ENCODE measurements at places on chromosomes 1 and 21.

- no peak for DNase-seq
These were observed 318.5 kb downstream of the NTNG1 start for GRCh38 chr1:107459204-107459904.

GRCh38 chr1:8597455-8597854 is 220.0 kb downstream of the RERE start:
- no peak for DNase-seq

- no peak for DNase-seq
These were observed 301.7 kb downstream of the NTNG1 start for GRCh38 chr1:107442551-107442950.

GRCh38 chr1:221268295-221268694 is 389.1 kb downstream of the HLX start:
- no peak for DNase-seq

DNA sequence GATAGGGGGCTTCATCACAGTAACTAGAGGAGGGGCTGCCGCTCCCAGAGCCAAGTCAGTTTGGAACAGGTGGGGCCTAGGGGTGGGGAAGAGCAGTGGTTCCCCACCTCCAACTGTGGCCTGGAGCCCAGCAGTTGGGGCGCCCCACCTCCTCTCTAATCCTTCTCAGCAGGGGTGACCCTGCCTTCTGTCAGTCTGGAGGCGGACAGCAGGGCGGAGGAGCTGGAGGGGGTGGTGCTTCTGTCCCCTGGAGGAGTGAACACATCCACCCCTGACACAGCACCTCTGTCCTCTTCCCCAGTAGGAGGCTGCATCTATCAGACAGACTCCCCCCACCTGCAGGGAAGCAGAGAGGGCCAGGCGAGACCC is 73.8 kb downstream of the MRPL37 start:
- DNase-seq: no peak

DNA sequence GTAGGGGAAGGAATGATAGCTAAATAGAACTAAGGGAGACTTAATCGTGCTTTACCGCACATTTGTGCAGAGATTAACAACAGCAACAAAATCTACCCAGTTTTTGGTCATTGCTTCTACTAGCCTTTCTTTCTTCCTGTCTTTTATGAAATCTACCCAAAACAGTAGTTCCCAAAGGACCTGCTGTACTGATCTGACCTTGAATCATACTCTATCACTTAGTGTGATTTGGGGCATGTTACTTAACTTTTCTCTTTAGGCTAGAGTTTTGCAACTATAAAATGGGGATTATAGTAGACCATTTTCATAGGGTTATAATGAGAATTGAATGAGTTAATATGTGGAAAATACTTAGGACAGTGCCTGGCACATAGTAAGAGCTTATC is 30.5 kb upstream of the MACF1 start:
- DNase-seq: no peak

DNA sequence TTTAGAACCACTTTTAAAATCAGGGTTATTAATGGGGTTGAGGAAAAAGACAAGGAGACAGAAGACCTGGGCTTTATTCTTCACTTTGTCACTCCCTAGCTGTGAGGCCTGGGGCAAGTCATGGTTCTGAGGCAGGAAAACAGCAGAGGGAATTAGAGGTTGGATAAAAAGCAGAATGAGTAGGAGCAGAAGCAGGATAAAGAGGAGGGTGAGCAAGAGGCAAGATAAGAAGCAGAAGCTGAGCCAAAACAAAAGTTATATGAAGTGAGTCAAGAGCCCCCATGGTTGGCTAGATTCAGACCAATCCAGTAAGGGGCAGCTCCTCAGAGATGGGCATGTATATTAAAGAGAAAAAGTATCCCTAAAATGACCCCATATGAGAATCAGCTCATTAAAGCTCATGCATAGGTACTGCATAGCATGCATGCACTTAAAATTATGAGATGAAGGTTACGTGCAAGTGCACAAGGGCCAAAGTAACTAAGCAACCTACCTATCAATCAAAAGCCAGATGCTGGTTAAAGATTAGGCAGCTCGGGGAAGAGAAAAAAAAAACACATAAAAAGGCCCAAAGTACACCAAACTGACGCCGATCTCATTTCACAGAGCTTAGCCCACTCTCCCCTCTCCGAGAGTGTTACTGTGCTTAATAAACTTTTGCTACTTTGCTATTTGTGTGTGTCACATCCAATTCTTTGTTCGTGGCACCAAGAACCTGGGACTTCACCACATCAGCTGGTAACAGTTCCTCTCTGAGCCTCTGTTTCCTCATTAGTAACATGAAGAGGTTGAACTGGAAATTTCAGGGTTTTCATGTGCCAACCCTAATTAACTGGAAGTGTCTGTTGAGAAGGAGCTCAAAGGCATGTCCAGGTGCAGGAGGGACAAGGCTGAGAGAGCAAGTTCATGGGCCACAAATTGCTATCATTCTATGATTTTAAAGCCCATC is 2.2 kb downstream of the AVPR1B start:
- no peak for DNase-seq

DNA sequence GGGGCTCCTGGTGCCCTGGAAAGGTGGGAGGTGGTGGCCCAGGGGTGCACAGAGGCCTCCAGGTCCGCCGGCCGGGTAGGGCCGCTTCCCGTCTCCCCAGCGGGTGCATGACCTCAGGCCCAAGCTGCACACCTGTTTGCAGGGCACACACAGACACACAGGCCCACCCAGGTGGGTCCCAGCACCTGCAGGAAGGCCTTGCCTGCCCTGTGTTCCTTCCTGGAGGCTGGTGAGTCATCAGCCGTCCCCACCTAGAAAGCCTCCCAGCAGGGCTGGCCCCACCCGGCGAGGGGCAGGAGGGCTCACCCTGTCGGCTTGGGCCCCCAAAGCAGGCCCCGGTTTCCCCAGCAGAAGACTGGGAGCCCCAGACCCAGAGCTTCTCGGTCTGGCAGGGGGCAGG is 23.6 kb upstream of the TTLL10 start:
- DNase-seq: no peak

GRCh38 chr21:41188486-41189149 is 20.7 kb downstream of the BACE2 start:
- no peak for DNase-seq

DNA sequence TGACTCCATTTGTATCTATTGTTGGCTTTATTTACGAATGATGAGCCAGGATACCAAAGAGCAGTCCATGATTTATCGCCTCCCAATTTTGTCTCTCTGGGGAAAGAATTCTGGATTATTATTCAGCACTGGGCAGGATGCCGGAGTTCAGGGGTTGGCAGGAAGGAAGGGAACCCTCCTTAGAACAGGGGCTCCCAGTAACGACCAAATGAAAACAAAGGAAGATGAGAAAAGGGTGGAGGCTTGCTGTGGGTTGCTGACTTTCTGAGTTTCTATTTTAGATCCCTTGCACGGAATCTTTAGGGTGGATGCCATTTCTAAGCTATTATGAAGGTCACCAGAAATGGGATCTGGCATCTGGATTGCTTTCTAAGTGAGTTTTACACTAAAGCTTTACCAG is 231.2 kb upstream of the LYPLAL1 start:
- no peak for DNase-seq

- no peak for DNase-seq
These were observed 26.1 kb upstream of the CD53 start for GRCh38 chr1:110846861-110847260.

DNA sequence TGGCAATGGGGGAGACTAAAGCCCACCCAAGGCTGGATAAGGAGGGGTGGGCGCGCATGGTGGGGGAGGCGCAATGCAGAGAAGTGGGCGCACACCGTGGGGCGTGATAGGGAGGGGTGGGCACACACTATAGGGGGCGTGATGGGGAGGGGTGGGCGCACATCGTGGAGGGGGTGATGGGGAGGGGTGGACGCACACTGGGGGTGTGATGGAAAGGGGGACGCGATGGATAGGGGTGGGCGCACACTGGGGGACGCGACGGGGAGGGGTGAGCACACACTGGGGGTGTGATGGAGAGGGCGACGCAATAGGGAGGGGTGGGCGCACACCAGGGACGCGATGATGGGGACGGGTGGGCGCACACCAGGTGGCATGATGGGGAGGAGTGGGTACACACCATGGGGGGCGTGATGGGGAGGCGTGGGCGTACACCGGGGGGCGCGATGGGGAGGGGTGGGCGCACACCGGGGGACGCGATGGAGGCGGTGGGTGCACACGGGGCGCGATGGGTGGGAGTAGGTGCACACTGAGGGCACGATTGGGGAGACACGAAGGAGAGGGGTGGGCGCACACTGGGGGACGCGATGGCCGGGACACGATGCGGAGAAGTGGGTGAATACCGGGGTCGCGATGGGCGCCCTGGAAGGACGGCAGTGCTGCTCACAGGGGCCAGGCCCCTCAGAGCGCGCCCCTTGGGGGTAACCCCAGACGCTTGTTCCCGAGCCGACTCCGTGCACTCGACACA is 929 bp downstream of the SUMO3 start:
- no peak for DNase-seq

GRCh38 chr1:109208836-109209463 is 4.8 kb upstream of the SARS1 start:
- no peak for DNase-seq

- DNase-seq: no peak
These were observed 47.9 kb upstream of the EDEM3 start for GRCh38 chr1:184802354-184803179.

GRCh38 chr1:84861516-84861915 is 31.5 kb downstream of the LPAR3 start:
- no peak for DNase-seq

DNA sequence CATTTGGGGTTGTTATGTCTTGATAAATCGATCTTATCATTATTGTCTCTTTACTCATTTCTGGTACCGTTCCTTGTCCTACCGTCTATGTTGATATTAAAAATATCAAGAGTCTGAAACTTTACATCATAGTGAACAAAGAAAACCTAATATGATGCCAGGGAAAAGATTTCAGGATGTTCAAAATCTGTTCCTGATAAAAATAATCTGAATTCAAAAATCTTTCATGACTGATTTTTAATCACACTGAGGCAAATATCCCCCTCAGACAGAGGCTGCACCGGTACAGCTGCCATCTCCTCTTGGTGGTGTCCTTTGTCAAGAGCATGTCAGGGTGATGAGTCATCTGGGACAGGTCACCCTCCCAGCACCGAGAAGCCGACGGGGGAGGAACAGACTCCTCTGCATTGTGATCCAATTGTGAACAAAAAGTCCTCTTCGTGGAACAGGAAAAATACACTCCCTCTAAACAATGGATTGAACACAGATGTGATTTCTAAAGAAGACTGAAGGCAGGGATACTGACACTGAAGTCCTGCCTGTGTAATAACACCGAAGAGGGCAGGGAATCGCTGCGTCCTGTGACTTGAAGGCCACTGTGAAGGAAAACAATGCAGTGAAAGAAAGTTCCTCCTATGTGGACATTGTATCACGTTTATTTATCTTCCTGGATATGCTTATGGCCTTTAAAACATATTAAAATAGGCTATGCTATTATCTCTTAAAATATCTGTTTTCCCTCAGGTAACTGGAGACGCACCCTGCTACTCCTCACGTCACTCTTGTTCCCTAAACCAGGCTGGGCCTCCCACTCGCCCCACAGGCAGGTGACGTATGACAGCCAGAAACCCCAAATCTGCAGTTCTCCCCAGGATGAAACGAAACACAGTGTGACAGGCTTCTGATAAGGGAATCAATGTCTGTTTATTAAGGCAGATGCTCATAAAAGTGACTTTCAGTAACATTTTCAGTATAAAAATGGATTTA is 4.3 kb upstream of the SPATC1L start:
- no peak for DNase-seq

- no peak for DNase-seq
These were observed 16.0 kb downstream of the CTNNBIP1 start for GRCh38 chr1:9894115-9894514.

DNA sequence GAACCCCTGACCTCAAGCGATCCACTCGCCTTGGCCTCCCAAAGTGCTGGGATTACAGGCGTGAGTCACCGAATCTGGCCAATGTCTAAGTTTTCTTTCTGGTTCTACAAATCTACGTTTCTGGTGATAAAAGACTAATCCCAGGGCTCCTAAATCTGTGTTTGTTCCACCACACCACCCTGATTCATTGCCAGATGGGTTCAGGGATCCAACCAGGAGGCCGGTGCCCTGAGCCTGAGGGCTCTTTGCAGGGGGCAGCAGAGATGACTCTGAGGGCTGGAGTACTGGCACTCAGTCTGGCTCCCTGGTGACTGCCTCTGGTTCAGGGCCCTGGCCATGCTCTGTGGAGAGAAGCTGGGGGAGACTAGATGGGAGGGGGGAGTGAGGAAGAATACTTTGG is 10.5 kb upstream of the OPRD1 start:
- no peak for DNase-seq

DNA sequence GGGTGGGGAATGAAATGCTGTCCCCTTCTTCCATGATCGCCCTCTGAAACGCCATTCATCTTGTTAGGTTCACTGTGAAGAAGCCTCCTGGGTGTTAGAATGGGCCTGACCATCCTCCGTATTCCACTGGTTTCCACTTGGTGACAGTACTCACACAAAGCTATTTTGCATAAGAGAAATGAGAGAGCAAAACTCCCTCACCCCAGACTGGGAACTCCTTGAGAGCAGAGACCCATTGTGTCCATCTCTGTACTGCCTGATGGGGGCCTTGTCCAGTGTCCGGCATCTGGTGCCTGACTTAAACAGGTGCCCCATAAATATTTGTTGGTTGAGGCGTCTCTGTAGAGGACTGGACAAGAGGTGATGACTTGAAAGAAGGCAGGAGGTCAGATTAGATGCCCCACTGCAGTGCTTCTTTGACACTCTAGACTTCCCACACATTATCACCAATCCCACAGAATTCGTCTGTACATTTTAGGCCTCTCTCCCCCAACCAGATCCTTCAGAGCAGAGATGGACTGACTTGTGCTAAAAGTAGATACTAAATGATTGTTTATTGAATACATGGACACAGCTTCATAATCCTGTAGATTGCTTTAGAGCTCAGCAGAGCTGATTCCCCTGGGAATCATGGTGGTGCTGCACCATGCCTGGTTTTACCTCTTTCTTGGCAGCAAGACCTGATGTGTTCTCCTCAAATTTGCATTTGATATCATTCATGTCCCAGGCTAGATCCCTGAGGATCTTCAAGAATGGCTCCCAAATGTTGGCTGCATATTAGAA is 22.4 kb upstream of the KCNA2 start:
- no peak for DNase-seq

- no peak for DNase-seq
These were observed 846 bp downstream of the HMGB4 start for GRCh38 chr1:33864460-33865389.

GRCh38 chr1:31869449-31869848 is 53.6 kb upstream of the SPOCD1 start:
- DNase-seq: no peak

GRCh38 chr1:240776237-240776636 is 164.3 kb upstream of the GREM2 start:
- no peak for DNase-seq

DNA sequence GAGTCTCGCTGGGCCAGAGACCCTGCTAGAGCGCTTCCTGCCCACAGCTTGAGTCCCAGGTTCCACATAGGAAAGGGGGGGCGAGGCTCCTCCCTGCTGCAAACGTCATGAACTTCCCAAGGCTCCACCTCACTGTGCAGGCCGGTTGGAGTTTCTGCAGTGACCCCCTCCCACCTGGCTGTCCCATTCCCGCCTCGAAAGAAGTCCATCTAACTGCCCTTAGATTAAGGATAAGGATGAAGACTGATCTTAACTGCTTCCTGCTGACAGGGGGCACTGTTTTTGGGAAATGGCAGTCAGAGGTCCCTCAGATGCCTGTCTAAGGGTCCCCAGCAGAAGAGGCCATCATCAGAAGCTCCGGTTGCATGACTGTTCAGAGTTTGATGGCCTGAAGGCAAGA is 62.7 kb downstream of the STUM start:
- no peak for DNase-seq
